GM20000 (cell line): ENCODE measurements at places on chromosomes 3 and 15.
A peak's percentile ranks its signal among the peaks of the same experiment; 100 is the strongest.

- no peak for DNase-seq
Measured at GRCh38 chr15:36330598-36330997, 248.8 kb upstream of the CDIN1 start.

- DNase-seq, result no peak
Measured at GRCh38 chr3:193677734-193678133, 84.7 kb downstream of the OPA1 start.

DNA sequence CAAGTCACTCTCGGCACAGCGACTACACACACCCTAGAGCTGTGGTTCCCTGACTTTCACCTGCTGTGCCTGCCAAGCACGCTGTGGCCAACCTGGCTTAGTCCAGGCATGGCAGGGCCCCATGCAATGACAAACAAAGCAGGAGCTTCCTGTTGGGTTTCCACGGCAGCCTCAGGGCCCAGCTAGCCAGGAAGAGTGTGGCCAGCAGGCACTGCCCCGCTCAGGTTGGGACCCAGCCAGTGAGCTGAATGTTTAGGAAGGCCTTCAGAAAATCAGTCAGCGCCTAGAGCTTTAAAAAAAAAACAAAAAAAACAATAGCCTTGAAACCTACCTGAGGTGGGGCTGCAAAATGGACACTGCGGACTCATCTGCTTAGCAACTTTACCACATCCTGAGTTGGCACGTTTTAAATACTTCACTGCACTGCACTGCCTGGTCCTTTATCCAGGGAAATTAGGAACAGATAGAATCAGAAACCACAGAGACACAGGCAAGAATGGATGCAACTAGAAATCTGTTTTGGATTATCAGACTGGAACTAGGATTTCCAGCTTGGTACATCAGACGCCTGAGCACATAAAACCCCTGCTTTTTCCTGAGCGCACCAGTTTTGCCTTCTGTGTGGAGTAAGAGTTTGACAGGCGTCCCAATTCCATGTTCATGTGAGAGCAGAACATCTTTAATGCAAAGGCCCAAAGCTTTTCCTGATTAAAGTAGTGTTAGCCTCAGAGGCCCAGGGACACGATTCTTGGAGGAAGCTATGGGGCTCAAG, 36.2 kb upstream of the LDHAL6B start:
- no peak for DNase-seq

- DNase-seq, result no peak
Measured at GRCh38 chr3:74265069-74265468, 349.4 kb downstream of the CNTN3 start.

DNA sequence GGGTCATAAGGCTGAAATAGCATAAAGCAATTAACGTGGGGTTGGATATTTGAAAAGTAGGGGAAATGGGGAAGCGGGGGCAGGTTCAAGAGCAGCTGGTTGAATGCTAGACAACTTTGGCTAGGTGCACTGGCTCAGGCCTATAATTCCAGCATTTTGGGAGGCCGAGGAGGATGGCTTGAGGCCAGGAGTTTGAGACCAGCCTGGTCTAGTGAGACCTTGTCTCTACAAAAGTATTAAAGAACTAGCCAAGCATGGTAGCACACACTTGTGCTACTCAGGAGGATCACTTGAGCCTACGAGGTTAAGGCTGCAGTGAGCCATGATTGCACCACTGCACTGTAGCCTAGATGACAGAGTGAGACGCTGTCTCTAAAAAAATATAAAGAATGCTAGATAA, 6.9 kb upstream of the FANCD2 start:
- DNase-seq, result no peak

DNA sequence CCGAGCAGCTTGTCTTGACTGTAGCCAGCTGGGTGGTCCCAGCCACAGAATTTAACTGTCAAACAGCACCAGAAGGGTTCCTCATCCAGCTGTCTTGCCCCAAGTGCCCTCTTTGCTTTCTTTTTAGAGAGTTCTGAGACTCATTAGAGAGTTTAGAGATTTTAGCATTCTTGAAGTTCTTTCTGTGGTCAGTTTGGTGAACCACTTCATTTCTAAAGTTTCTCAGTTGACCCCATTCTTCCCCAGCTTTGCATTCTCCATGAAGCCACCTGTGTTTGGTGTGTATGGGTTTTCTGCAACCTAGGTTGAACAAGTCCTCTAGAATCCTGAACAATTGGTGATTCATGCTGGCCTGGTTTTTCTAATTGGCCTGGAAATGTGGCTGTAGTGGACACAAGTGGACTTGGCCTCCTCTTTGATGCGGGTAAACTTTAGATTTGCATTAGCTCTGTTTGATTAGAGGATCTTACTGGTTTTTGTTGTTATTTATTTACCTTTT, 33.7 kb downstream of the FLNB start:
- DNase-seq, result peak; percentile 60

GRCh38 chr3:2967871-2968270, 142.3 kb downstream of the IL5RA start:
- DNase-seq, result no peak

- DNase-seq, result no peak
Measured at GRCh38 chr3:150079029-150079739, 108.5 kb upstream of the PFN2 start.

DNA sequence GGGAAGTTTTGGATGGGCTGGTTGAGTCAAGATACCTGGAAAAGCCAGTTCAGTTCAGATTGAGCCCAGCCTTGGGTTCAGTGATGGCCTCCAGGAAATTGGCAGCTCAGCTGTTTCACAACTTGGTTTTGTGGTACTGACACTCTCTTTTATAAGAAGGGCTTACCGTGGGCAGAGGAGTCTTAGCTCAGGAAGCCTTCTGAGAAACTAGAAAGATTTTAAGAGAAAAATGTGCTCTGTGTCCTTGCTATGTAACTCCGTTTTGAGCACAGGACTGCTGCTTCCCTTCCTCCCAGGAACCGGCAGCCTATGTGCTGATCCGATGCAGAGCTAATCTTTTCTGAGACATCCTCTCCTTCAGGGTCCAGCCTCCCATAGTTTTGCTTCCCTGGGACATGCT, 46.6 kb upstream of the RASGRP1 start:
- no peak for DNase-seq

DNA sequence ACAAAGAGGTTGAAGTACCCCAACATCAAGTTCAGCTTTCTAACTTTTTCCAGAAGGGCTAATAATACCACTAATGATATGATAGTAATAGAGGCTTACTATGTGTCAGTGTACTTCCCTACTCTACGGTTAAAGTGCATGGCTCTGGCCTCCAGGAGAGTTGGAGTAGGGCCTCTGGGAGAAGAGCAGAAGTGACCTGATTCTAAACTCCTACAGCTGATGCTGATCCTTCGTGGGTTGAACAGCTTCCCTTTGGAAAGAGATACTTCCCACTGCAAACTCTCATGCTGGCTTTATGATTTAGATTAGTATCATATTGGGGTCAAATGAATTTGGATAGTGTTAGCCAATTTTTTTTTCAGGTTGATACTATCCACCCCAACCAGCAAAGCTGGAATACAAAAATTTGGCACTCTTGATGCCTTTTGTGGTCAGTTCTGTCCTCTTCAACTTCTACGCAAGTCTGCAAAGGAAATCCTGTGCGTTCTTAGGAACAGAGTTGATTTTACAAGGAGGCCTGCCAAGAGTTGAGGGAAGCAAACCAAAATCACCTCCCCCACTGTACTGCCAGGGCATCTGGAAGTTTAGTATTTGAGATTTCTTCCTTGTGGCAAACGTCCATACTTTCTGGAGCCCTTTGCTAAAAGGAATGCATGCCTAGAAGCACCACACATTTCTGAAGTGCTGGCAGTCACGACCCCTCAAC, 17.8 kb downstream of the TMEM212 start:
- DNase-seq, result no peak

DNA sequence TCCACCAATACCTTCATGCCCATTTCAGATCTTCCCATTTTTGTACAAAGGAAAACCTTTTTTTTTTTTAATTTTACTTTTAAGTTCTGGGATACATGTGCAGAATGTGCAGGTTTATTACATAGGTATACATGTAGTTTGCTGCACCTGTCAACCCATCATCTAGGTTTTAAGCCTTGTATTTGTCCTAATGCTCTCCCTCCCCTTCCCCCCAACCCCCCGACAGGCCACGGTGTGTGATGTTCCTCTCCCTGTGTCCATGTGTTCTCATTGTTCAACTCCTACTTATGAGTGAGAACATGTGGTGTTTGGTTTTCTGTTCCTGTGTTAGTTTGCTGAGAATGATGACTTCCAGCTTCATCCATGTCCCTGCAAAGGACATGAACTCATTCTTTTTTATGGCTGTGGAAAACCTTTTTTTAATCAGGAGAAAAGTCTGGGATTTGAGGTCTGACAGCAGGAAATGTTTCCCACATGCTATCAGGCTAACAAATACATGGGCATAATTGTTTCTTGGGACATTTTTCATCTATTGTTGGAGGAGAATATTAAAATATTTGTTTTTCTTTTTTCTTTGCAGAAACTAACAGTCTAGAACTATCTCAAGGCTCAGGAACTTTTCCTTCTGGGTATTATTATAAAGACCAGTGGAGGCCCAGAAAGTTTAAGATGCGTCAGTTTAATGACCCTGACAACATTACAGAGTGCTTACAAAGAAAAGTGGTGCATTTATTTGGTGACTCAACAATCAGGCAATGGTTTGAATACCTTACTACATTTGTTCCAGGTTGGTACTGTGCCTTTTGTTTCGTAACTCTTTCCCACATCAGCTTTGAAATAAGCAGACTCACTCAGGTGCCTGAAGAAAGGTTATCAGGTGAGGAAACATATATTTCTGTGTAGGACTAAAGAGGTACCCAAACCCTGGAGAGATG, 32.8 kb upstream of the NFKBIZ start:
- DNase-seq, result no peak

GRCh38 chr3:170485696-170486095, 67.0 kb downstream of the CLDN11 start:
- DNase-seq, result no peak

GRCh38 chr3:192106543-192106942, 620.8 kb downstream of the FGF12 start:
- no peak for DNase-seq

DNA sequence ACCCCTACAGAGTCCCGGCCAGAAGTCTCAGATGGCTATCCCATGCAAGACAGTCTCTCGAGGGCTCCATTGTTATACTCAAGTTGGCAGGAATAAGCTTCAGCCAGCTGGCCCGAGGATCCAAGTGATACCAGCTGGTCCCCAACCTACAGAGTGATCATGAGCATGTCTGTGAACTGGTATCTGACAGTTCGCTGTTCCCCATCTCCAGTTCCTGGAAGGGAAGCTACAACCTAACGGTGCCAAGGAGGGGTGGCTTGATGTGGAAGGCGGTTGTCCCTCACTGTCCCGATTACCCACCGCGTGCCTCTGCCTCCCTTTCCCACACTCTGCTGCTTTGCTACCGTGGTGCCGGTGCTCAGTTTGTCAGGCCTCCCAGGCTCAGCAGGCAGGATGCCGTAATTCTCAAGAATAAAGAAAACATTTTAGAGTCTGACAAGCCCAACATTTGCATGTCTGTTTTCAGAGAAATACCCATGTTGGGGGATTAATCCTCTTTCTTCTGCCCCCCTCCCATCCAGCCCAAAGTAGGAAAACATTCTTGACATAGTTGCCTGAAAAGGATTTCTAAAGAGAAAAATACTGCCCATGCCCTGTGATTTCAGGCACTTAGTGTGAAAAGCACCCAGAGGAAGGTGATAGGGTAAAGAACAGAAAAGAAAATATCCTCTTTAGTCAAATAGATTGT, 49.4 kb upstream of the HES1 start:
- no peak for DNase-seq

- no peak for DNase-seq
Measured at GRCh38 chr3:125058959-125059358, 3.2 kb upstream of the HEG1 start.

DNA sequence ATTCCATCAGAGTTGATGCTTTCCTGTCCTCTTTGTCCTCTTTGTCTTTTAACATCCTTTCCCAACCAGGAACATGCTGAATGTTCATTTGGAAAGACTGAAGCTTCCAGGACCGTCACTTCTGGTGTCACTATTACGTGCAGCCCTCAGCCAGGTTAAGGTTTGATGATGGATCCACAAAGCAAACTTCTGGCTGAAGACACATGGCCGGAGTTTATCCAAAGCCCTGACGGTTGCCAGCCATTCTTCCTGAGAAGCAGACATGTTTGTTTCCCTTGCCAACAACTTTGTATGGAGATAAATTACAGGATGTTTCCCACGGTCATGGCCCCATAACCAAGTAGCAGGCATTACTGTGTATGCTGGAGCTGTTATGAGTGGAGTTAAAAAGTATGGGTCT, 236.9 kb downstream of the THSD4 start:
- no peak for DNase-seq

DNA sequence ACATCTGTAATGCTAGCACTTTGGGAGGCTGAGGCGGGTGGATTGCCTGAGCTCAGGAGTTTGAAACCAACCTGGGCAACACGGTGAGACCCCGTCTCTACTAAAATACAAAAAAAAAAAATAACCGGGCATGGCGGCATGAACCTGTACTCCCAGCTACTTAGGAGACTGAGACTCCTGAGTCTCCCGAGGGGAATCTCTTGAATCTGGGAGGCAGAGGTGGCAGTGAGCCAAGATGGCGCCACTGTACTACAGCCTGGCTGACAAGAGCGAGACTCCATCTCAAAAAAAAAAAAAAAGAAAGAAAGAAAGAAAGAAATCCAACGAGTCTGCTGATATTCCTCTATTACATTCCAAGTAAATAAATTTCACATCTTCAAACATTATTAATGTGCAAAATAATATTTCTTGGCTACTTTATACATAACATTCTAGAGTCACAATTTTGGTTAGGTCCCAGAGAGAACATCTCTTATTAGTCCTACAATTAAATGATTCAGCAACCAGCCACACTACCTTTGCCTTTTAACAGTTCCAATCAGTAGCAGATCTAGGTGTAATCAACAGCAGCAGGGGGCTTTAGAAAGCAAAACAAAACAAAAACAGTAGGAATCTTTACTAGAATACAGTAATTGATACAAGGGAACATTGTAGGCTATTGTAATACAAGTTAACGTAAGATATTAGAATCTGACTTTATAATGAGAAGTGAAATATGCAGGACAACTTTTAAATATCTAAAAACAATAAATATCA, 195.8 kb downstream of the TBC1D5 start:
- no peak for DNase-seq

DNA sequence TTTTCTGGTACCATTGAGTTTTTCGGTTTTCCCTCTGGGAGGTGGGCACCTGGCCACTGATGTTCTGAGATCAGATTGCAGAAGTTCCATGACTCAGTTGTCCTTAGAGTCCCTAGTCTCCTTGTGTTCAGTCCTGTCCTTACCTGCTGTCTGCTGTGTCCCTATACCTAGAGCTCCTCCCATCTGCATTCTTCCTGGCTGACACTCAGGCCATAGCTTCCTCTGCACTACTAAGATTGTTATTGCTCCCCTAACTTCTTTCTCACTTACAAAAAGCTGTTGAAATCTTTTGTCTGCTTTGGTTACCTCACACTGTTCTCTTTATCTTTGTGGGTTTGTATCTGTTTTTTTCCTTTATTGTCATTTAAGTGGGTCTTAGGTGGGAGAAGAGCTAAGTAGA, 13.2 kb downstream of the USP3 start:
- DNase-seq, result no peak
